ENCODE measurements at places on chromosomes 16 and 17.

DNA sequence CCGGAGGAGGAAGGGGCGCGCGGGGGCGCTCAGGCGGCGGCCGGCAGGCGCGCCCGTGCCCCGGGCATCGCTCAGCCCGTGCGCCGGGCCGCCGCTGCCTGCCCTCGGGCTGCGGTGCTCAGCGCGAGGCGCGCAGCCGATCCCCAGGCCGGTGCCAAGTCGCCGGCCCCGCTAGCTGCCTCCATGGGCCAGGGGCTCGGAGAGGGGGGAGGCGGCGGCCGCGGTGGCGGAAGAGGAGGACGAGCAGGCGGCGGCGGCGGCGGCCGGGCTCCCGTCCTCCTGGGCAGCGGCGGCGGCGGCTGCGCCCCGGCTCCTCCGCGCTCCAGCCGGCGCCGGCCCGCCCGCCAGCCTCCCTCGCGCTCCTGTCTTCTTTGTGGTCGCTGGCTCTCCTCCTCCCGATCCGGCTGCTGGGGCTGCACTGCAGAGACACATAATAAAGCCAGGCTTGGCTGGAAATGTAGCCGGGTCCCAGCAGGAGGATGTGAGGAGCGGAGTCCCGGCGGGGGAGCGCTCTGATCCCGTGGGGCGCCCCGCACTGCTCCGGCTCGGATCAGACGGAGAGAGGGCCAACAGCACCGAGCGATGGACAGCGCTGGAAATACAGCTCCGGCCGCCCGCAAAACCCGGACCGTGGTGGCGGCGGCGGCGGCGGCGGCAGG is 889 bp upstream of the ZNF423 start:
- DNase-seq, result no peak

- DNase-seq, result no peak
These were observed 46.7 kb upstream of the ANKFY1 start for GRCh38 chr17:4310354-4311060.

DNA sequence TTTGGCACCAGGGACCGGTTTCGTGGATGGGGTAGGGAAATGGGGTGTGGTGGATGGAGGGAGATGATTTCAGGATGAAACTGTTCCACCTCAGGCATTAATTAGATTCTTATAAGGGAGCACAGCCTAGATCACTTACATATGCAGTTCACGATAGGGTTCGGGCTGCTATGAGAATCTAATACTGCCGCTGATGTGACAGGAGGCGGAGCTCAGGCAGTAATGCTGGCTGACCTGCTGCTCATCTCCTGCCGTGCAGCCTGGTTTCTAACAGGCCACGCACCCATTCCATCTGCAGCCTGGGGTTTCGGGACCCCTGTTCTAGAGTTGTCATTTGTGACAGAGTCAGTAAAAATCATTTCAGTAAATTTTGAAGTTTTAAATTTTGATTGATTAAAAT is 99.7 kb downstream of the CHD9 start:
- DNase-seq, result no peak

DNA sequence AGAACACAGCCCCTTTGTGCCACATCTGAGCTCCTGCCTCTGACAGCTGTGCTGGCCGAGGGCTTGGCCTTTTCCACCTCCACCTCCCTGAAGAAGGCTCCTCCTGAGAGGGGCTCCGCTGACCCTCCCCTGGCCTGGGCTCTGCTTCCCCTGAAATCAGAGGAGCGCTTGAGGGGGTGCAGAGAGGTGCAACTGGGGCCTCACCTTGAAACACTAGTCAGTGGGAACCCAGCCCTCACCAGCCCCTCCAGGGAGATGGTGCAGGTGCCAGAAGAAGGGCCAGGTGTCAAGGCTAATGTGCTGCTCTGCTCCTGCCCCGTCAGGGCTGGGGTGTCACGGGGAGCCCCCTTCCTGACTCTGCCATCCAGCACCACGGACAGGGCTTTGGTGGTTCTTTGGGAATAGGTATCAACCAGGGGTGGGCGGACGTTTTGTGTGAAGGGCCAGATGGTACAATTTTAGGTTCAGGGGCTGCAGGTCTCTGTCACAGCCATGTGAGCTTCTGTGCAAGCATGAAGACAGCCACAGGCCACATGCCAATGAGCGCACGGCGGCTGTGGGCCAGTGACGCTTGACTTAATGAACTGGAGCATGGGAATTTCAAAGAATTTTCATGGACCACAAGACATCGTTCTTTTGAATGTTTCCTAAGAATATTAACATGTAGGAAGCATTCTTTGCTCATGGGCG is 2.1 kb upstream of the ZG16B start:
- DNase-seq, result no peak

GRCh38 chr16:10547708-10548107 is 32.7 kb downstream of the EMP2 start:
- no peak for DNase-seq

DNA sequence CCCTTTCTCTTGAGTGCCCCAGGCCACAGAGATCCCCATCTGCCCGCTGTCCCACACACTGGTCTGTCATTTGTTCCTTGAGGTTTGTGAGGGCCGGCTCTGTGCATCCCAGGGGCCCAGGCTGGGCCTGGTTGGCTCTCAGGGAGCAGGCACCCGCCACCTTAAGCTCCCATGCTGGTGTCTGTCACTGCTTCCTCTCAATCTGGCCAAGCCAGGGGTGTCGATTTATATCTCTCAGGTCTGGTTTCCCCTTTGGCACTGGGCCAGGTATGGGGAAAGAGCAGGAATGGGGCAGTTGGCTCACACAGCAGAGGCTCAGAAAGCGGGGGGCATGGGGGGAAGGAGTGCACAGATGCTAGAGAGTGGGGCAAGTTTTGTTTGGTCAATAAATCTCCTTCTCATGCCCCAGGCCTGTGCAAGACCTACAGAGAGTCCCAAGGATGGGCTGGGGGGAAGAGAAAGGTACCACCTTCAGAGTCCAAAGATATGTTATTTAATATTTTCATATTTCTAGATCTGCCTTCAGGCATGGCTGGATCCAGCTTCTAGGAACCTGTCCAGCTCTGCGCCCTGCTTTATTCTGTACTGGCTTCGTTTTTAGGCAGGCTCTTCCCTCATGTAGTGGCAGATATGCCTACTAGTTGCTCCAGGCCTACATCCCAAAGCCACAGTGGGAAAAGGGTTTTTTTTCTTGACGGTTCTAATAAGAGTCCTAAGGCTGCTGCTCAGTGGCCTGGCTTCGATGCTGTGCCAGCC is 34.3 kb downstream of the IL4R start:
- no peak for DNase-seq
